Glutamatergic neuron (in vitro differentiated cells): ENCODE measurements at places on chromosomes 13 and 19. TPM values are rescaled to one million over a fixed set of nuclear protein-coding genes. Genes with fewer than 3 reads are reported as not detected.

ERCC1 gene
- total RNA-seq = 65.7 TPM

CLIP3 gene
- 146 TPM for total RNA-seq

HCN2 gene
- 33.2 TPM for total RNA-seq

FCAR gene
- not detected for total RNA-seq

HPN gene
- 0.29 TPM for total RNA-seq

GJA3 gene
- total RNA-seq = not detected

GRCh38 chr13:111626371-111627305 is 306.2 kb downstream of the TEX29 start:
- H3K27me3 ChIP-seq = peaks cover 4% of the 10 kb centered on the region
- H3K36me3 ChIP-seq = peaks cover 6% of the 10 kb centered on the region
- no peak overlapping the region for H3K27ac ChIP-seq
- no peak for DNase-seq
- peaks cover 7% of the 10 kb centered on the region for H3K4me1 ChIP-seq

GRCh38 chr13:67001363-67001762 is 228.8 kb downstream of the PCDH9 start:
- peak overlapping the region; percentile 10 for H3K27ac ChIP-seq
- H3K4me3 ChIP-seq = no peak overlapping the region
- no peaks in the 10 kb centered on the region for H3K36me3 ChIP-seq
- no peak for DNase-seq
- no peaks in the 10 kb centered on the region for H3K27me3 ChIP-seq

- H3K27ac ChIP-seq = no peak overlapping the region
- H3K27me3 ChIP-seq = no peaks in the 10 kb centered on the region
- no peak overlapping the region for H3K4me3 ChIP-seq
- no peak for DNase-seq
- no peaks in the 10 kb centered on the region for H3K4me1 ChIP-seq
- H3K36me3 ChIP-seq = peaks cover 6% of the 10 kb centered on the region
These were observed 20.7 kb downstream of the SAMD4B start for GRCh38 chr19:39362682-39363657.

DNA sequence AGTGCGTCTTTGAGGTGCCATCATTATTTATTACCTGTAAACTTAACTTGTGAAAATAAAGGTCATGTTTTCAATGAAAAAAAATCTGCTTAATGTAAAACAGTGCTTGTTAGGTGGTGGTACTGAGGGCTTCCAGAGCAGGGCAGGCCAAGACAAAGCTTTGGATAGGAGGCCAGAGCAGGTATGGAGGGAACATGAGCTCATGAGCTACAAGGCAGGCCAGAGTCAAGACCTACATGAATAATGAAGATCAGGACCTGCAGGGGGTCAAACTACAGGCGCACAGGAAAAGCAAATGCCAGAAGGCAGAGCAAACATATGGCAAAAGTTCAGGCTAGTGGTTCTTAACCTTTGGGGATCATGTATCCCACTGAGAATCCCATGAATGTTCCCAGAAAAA is 343.5 kb downstream of the GPC5 start:
- no peaks in the 10 kb centered on the region for H3K36me3 ChIP-seq
- peaks cover 4% of the 10 kb centered on the region for H3K27me3 ChIP-seq
- H3K4me3 ChIP-seq = peak overlapping the region; percentile 56
- peaks cover 42% of the 10 kb centered on the region for H3K4me1 ChIP-seq

DNA sequence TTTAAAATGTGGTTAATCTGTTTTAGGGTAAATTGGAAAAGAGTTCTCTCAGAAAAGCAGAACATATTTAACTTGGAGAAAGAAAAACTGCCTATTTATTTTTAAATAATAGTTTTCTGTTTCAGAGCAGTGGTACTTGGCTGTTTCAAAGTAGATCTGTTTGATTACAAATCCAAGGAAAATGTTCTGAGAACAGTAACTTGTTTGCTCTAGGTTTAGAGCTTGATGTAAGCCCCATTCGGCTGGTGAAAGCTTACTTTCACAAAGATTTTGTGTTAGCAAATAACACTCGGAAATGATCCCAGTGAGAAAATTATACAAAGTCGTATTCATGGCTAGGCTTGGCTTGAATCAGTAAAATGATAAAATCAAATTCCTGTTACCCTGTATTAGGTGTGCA is 395.8 kb upstream of the GPC6 start:
- H3K4me1 ChIP-seq = peaks cover 6% of the 10 kb centered on the region
- no peak for DNase-seq
- no peaks in the 10 kb centered on the region for H3K27me3 ChIP-seq
- H3K27ac ChIP-seq = no peak overlapping the region
- no peak overlapping the region for H3K4me3 ChIP-seq

- peaks cover 2% of the 10 kb centered on the region for H3K4me1 ChIP-seq
- no peak overlapping the region for H3K4me3 ChIP-seq
- H3K27ac ChIP-seq = no peak overlapping the region
These were observed 242.4 kb upstream of the TMTC4 start for GRCh38 chr13:100917011-100917410.

GRCh38 chr13:86788616-86789015 is 882.6 kb upstream of the SLITRK5 start:
- H3K4me1 ChIP-seq = peaks cover 15% of the 10 kb centered on the region
- no peak for DNase-seq

- DNase-seq = no peak
- no peak overlapping the region for H3K27ac ChIP-seq
- H3K27me3 ChIP-seq = no peaks in the 10 kb centered on the region
- no peak overlapping the region for H3K4me3 ChIP-seq
- peaks cover 5% of the 10 kb centered on the region for H3K36me3 ChIP-seq
These were observed 7.7 kb downstream of the NFILZ start for GRCh38 chr19:8638078-8638619.

DNA sequence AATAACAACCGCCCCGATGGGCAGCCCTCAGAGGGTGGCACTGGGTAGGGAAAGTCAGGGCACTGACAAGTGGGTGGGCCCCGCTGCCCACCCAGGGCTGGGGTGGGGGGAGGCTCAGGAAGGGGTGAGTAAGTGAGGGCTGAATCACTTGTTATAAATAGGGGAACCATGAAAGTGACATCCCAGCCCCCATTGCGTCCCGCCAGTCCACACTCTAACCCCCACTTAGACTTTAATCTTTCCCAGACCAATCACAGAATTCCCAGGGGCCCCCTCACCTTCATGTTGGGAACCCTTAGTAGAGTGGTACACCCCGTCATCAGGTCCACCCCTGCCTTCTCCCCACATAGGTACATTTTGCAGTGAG is 37.0 kb upstream of the NANOS3 start:
- H3K27me3 ChIP-seq = peaks cover 4% of the 10 kb centered on the region
- H3K4me1 ChIP-seq = peaks cover 1% of the 10 kb centered on the region
- H3K36me3 ChIP-seq = no peaks in the 10 kb centered on the region
- DNase-seq = no peak
- H3K4me3 ChIP-seq = no peak overlapping the region

DNA sequence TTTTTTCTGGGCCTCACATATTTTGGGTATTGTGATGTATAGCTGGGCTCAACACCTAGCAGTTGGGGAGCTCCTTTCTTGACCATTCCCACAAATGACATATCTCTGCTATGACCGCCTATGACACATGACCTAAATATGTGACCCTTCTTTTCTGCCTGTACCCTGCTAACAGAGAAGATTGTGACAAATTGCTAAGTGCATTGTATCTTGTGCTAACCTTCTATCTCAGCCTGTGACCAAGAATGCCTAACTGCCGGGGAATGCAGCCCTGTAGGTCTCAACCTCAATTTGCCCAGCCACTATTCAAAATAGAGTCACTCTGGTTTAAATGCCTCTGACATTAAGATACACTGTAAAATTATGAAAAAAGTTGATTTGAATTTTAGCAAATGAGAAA is 6.8 kb upstream of the ZNF429 start:
- H3K4me1 ChIP-seq = no peaks in the 10 kb centered on the region
- no peak overlapping the region for H3K4me3 ChIP-seq
- peaks cover 16% of the 10 kb centered on the region for H3K36me3 ChIP-seq
- H3K27me3 ChIP-seq = no peaks in the 10 kb centered on the region
- no peak overlapping the region for H3K27ac ChIP-seq

DNA sequence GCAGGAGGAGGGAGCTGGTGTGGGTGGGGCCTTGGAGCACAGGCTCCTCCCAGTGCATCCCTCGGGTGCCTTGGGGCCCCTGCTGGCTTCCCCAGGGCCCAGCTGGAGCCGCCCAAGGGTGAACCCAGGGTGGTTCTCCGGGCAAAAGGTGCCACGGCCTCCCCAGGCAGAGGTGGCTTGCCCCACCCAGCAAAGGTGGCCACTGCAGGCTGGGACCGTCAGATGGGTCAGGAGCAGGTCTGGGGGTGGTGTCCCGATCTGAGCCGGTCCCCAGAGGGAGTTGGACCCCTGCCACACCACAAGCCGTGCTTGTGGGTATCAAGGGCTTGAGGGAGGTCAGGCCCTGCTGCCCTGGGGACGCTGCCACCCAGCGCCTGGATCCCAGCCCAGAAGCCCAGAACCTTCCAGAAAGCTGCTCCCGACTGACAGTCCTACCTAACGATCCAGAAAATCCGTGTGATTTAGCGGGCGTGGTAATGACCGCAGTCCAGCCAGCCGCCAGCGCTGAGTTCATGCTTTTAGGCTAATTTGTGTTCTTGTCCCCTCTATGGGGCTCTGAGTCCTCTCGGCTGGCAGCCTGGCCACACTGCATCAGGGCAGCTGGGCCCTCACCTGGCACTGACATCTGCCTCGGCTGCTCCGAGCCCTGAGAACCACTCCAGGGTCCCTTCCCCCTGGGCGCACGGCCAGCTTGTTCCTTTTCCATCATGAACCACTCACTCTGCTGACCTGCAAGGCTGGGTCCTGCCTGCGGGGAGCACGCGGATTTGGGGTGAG is 5.0 kb upstream of the GRIN3B start:
- no peak overlapping the region for H3K27ac ChIP-seq
- peaks cover 3% of the 10 kb centered on the region for H3K4me1 ChIP-seq
- DNase-seq = peak; percentile 54
- H3K27me3 ChIP-seq = peaks cover 11% of the 10 kb centered on the region
- H3K4me3 ChIP-seq = no peak overlapping the region
- H3K36me3 ChIP-seq = no peaks in the 10 kb centered on the region

GRCh38 chr13:50130123-50130946 is 115.1 kb downstream of the KCNRG start:
- H3K36me3 ChIP-seq = no peaks in the 10 kb centered on the region
- peak; percentile 50 for DNase-seq
- peaks cover 36% of the 10 kb centered on the region for H3K4me1 ChIP-seq
- no peak overlapping the region for H3K27ac ChIP-seq
